ENCODE measurements at places on chromosomes 5 and 9.
A peak's percentile ranks its signal among the peaks of the same experiment; 100 is the strongest.

- DNase-seq: peak; percentile 53
These were observed 150.8 kb downstream of the MEF2C start for GRCh38 chr5:88732181-88732633.

DNA sequence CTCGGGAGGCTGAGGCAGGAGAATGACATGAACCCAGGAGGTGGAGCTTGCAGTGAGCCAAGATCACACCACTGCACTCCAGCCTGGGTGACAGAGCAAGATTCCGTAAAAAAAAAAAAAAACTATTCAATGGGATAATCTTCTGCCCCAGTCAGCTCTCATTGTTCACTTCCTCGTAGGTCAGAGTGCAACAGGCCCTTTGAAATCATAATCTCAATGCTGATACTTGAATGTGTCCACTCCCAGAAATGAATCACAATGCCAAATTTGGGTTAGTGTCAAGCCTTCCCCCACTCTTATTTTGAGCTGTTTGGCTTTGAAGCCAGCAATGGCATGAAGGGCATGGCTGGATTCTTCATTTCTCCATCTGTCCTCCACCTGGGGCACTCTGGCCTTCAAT lies 610.3 kb upstream of the KLF4 start:
- DNase-seq: no peak

GRCh38 chr5:119895066-119895465 lies 265.7 kb downstream of the FAM170A start:
- no peak for DNase-seq

- DNase-seq: no peak
These were observed 136.6 kb upstream of the DMAC1 start for GRCh38 chr9:7936163-7936562.

GRCh38 chr9:70020217-70020616 lies 23.4 kb upstream of the MAMDC2 start:
- no peak for DNase-seq

GRCh38 chr9:23341346-23341745 lies 484.7 kb downstream of the ELAVL2 start:
- DNase-seq: no peak

DNA sequence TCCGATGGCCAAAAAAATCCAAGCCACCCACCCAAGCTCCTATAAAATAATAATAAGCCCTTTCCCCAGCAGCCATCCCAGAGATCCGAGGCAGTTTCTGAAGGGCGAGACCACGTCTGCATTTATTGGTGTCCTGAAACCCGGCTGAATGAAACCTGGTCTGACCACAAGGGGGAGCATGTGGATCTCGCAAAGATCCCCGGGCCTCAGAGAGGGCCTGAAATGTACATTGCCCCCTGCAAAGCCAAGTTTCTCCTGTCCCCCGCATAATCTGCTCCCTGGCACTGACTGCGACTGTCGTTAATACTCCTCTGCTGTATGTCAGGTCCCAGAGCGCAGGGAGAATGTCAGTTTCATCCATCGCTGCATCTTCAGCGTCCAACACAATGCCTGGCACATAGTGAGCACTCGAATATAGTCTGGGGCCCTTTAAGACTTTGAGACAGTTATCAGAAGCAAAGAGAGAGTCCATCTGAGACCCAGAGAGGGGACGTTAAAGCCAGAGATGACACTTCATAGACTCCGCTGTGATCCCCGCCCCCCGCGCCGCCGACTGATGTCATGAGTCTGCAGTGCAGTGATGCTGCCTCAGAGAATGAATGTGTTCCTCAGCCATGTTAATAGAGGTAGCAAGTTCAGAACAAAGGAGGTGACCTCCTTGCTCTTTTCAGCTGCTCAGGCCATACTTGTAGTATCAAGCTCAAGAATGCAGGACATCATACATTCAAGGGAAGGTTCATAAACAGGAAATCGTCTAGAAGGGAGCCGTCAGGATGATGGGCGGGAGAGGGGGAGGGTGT lies 74.5 kb upstream of the BARHL1 start:
- DNase-seq: peak; percentile 35

- DNase-seq: no peak
These were observed 339.3 kb downstream of the BRINP1 start for GRCh38 chr9:119029886-119030285.

GRCh38 chr5:142834504-142834903 lies 64.3 kb downstream of the ARHGAP26 start:
- DNase-seq: no peak

DNA sequence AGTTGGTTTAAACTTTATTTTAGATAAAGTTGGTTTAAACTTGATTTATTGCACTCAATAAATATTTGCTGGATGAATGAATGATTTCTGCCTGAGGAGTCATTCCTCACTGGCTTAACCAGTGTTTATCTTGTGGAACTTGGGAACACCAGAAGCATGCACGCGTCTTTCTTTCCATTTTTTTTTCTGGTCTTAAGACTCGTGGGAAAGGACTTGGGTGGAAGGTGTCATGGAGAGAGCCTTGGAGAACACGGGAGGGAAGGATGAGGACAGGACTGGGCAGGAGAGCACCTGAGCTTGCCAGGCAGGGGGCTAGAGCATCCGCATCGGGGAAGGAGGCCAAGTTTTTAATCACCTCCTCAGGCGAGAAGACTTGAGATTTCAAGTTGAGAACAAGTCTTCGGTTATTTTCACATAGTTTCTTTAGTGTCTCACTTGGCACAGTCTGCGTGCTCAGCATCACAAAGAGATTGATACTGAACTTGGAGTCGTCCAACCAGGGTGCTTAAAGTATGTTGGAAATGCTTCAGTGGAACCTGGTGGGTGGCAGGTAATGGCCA lies 144.2 kb downstream of the PDZD2 start:
- DNase-seq: no peak

- DNase-seq: peak; percentile 6
These were observed 65.4 kb downstream of the DRD1 start for GRCh38 chr5:175378444-175379028.

DNA sequence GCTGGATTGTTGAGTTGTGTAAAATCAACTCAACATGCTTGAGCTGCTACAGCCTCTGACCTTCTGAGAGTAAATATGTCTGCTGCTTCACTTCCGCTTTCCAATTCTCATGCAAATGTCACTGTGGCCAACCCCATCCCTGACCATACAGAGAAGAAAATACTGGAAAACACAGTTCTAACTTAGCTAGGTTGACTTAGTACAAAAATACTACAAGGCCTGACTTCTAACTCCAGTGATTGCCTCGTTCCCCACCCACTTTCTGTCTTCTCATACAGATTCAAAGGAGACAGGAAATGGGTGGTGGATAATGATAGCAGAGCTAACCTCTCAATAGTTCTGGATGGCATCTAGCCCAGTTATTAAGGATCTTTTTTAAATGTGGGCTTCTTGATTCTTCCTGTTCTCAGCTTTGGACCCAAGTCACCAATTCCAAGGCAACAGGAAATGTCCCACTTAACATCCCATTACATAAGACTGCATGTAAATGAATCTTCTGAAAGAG lies 226.6 kb upstream of the SLC24A2 start:
- no peak for DNase-seq

DNA sequence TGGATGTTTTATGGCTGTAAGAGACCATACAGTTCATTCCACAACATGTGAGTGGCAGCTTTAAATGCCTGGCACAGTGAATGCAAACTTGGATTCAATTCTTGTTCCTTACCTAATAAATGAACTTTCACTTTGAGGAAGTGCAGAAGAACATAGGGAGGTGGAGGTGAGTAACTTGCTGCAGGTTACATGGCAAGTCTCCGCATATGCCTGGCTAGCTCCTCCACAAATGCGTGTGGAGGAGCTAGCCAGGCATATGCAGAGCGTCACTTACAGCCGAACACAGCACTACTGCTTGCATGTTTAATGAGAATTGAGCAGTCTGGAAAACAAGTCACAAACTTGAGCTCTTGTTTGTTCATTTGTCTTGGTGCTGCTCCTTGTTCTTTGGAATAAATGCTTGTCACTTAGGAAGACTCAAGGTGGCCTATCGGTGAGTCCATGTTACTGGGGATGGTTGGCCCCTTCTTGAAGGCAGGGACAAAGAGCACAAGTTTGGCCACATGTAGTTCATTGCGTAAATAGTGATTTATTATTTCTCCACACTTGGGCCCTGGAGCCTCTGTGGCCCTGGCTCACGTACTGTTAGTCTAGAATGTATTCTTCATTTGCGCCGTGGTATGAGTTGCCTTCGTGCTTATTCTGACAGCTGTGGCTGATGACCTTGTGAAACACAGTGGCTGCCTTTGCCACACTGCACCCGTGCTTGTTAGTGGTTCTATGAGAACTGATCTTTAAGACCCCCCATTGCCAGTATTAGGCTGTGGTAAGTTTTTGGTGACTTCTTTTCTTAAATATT lies 3.1 kb downstream of the ISOC1 start:
- DNase-seq: no peak

- no peak for DNase-seq
These were observed 26.4 kb upstream of the SLC1A1 start for GRCh38 chr9:4463824-4464223.

DNA sequence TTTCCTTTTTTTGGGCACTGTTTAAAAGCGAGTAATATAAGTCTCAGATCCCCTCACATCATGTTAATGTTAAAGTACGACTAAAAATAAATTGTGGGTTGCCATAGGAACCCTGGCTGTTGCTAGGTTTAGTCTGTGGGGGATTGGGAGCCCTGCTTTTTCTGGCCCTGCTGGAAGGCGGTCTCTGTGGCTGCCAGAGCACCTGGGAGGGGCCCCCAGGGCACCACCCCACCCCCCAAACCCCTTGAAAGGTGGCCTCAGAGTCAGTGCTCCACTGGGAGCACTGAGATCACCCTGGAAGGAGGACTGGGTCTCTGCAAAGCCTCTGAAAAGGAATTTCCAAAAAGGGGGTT lies 66.2 kb upstream of the NEURL1B start:
- no peak for DNase-seq

GRCh38 chr5:123091298-123092222 lies 2.5 kb downstream of the PRDM6 start:
- DNase-seq: no peak

- DNase-seq: no peak
These were observed 88.9 kb upstream of the CACNA1B start for GRCh38 chr9:137788561-137789294.

- no peak for DNase-seq
These were observed 609.9 kb upstream of the ACO1 start for GRCh38 chr9:31774571-31774970.

GRCh38 chr5:14737291-14737690 lies 72.8 kb downstream of the OTULIN start:
- no peak for DNase-seq

GRCh38 chr9:130866474-130866965 lies 30.1 kb downstream of the QRFP start:
- peak; percentile 70 for DNase-seq
